Fibroblast of skin of back (primary cell): ENCODE measurements at places on chromosomes 1 and 21.

GRCh38 chr1:111660204-111661150, 40.9 kb downstream of the RAP1A start:
- no peak for DNase-seq

DNA sequence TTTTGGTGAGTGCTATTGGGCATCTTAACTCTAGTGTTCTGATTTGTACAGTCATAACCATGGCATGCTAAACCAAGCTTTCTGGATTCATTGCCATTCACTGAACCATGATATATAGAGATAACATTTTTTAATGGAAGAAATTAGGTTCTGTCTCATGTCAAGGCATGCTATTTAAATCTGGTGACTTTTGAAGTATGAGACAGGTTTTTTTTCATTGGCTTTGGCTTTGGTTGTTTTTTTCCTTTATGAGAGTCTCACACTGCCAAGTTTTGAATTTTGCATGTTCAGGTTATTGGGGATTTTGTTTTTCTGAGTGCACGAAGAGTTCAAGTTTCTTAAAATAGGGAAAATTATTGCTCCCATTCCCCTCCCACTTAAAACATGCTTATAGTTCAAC, 141.3 kb upstream of the ADAMTS5 start:
- peak; percentile 54 for DNase-seq

DNA sequence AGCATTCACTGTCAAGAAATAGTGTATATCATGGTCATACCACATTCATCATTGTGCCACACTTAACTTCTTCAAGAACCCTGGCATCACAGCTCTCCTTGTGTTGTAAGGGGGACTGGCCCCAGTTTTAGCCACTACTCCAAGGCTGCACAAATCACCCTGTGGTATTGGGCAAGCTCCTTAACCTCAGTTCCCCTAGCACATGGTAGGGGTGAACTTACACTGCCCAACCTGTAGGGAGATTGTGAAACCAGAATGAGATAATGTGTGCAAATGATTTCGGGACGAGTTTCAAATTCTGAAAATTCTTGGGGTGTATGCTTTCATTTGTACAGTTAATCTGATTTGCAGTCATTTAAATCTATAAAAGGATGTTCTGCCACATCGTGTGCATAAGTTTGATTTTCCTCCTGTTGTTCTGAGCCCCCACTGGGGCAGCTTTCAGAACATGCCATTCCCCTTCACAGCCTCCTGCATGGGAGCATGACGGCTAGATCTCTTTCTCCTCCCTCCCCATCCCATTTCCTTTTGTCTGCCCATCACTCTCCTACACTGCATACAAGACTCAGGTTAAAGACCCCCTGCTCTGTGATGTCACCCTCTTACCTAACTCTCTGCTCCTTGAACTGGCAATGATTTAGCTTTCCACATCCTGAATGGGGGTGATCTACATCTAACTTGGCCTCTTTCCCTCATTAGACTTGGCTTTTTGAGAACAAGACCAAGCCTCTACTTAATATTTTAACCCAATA, 290.3 kb downstream of the CHRM3 start:
- DNase-seq, result no peak

GRCh38 chr1:105122041-105122440, 1372.3 kb downstream of the AMY1C start:
- DNase-seq, result no peak

- no peak for DNase-seq
Measured at GRCh38 chr1:168821434-168821833, 92.4 kb upstream of the DPT start.

GRCh38 chr1:6922096-6922931, 137.1 kb downstream of the CAMTA1 start:
- DNase-seq, result peak; percentile 66
